CMK (cell line): ENCODE measurements at places on chromosomes 13 and 19.
A peak's percentile ranks its signal among the peaks of the same experiment; 100 is the strongest.

GRCh38 chr19:30062907-30063649 is 121.0 kb downstream of the URI1 start:
- DNase-seq: no peak

DNA sequence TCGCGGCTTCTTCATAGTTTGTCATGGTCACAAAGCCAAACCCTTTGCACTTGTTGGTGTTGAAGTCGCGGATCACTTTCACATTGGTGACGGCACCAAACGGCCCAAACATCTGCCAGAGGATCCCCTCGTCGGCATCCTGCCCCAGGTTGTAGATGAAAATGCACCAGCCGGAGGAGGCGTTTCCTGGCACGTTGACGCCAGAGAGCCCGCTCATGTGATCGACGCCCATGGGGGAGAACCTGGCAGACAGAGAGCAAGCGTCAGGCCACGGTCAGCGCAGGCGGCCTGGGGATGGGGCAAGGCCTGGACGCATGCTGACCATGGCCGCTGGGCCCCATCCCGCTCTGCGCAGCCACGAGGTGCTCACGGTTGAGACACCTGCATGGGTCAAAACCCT is 20.1 kb upstream of the TIMM44 start:
- no peak for DNase-seq

DNA sequence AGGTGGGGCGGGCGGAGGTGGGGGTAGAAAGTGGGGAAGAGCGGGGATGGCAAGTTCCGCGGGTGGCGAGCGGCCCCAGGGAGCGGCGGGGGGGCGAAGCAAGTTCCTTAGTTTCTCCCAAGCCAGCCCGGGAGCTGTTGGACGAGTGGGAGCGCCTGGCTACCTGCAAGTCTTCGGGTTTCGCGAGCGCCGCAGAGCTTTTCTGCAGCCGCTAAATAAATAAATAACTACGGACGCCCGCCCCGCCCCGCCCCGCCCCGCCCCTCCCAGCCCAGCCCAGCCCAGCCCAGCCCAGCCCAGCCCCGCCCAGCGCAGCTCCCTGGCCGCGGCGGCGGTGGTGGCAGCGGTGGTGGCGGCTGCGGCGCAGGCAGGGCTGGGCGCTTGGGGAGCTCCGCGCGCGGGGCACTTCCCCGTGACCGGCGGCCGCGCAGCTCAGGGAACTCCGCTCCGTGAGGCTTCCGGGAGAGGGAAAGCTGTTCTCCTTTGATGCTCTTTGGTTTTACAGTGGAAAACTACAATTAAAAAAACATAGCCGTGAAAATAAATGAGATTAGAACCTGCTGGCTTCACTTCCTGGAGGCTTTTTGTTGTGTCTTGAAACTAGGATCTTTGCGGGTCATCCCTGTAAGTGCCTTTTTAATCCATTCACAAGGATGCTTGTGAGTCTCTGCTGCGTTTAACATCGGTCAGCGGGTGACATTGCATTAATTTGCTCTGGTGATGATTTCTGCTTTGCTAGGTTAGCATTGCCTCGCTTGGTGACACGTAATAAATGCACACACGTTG is at the start of gene UBE2L5:
UBE2L5 (plus strand) TSS at position 440 of the 786 bp plus-strand sequence. CDS start 5,498 bp downstream, outside the sequence.
- peak; percentile 22 for DNase-seq

- no peak for DNase-seq
Observed at GRCh38 chr19:3033595-3034405, 4.7 kb upstream of the TLE2 start.

DNA sequence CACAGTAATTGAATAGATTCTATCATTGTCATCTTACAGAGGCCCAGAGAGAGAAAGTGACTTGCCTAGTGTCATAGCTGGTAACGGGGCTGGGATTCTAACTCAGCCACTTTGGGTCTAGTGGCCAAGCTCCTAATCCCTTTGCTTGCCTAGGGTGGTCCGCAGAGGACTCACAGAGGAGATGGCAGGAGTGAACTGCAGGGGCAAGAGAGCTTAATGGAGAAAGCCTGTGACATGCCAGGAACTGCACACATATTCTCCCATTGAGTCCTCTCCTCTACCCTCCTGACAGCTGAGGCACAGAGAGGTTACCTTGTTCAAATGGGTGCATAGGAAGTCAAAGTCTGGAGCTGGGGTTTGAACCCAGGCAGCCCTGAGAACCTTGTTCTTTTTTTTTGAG is 2.7 kb downstream of the LSR start:
- DNase-seq: no peak

- DNase-seq: no peak
Observed at GRCh38 chr19:12790628-12791344, 500 bp upstream of the JUNB start.

DNA sequence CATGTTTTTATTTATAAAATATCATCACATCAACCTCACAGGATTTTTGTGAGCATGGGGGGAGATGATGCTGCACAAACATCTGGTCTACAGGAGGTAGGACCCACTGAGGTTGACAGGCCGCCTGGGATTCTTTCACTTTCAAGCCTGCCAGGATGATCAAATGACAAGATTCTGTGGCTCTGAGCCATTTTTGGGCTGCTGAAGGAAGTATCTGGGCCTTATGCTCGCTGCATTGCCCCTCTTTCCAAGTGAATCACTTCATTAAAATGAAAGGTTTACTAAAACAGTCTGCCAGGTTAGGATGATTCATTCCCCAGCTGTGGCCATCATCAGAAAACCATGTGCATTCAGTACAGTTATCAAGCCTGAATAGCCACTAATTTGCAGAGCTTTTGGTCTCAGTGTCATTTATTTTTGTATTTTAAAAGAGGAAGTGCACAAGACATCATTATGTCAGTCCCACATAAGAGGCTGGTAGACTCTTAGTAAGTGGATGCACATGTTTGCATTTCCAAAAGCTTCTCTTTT is 34.4 kb downstream of the STARD13 start:
- no peak for DNase-seq

GRCh38 chr19:18119013-18119716 is 21.6 kb downstream of the MAST3 start:
- DNase-seq: no peak

GRCh38 chr19:40614622-40615411 is 13.6 kb downstream of the LTBP4 start:
- DNase-seq: no peak

GRCh38 chr19:35521124-35521743 is 6.9 kb downstream of the SBSN start:
- no peak for DNase-seq

DNA sequence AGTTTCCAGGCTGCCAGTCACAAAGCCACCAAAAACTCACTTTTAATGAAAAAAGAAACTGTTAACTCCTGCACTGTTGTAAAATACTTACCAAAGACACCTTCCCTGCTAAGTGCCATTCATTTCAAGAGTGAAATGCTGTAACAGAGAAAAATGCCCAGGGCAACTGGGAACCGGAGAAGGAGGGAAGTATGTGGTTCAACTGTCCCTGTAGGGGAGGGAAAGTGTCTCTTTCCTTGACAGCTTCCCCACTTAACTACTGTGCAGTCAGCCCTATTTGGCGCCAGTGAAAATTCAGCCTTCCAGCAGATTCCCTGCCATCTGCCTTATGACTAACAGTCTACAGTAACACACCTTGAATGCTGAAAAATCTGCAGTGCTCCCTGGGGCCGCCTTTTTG is 789.0 kb downstream of the DIAPH3 start:
- no peak for DNase-seq

GRCh38 chr13:33692531-33692930 is 125.4 kb upstream of the RFC3 start:
- DNase-seq: no peak

DNA sequence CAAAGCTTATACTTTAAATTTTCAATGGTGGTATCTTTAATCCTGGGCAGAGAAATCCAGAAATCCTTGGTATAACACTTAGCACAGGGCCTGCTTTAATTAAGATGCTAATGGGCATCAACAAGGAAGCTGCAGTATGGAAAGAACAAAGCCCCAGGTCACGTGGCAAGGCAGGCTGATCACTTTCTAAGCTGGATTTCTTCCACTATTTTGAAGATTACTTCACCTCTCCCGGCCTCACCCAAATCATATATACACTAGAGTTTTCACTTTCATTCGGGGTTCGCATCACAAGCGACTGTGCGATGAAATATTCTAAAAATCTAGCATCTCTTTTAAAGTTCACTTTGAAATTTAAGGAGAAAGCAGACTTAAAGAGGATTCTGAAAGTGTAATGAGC is 71.8 kb downstream of the STARD13 start:
- no peak for DNase-seq

GRCh38 chr19:51712461-51713081 is 11.2 kb downstream of the HAS1 start:
- no peak for DNase-seq

GRCh38 chr13:80361298-80361697 is 20.4 kb upstream of the SPRY2 start:
- no peak for DNase-seq

GRCh38 chr13:113840541-113841352 is 23.1 kb downstream of the GAS6 start:
- DNase-seq: no peak

- no peak for DNase-seq
Observed at GRCh38 chr13:52739468-52740071, at the start of gene CNMD. Gene CNMD, minus strand, starts transcription at chr13:52739820. Its CDS starts 119 bp downstream, at chr13:52739701.
